Activated CD8-positive, alpha-beta T cell treated with anti-CD3 and anti-CD28 coated beads, Interleukin-2, amount 10 ng/mL, durations not matched to agents 7 days and 5 days (primary cell): ENCODE measurements at places on chromosomes 5 and 9.

GRCh38 chr5:16531063-16531648, 65.6 kb upstream of the ZNF622 start:
- no peak for DNase-seq

- no peak for DNase-seq
Measured at GRCh38 chr5:153515301-153515700, 24.8 kb downstream of the GRIA1 start.

DNA sequence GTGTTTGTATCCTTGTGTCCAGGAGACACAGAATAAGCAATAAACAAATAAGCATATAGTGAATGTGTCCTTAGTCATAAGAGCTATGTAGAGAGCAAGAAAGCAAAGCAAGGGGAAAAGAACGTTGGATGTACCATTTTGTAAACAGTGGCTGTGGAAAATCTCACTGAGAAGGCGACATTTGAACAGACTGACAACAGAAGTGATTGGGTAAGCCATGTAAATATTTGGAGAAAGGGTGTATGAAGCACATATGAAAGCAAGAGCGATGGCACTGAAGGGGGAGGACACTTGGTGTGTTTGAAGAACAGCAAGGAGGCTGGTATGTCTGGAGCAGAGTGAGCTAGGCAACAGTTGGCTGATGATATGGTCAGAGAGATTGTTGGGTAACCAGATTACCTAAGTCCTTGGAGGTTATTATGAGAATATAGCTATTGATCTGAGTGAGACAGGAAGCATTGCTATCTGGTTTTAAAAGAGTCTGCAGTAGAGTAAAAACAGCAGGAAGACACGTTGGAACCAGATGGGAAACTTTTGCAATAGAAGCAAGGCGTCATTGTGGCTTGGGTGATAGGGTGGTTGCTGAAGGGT, 115.5 kb upstream of the IL7R start:
- no peak for DNase-seq

DNA sequence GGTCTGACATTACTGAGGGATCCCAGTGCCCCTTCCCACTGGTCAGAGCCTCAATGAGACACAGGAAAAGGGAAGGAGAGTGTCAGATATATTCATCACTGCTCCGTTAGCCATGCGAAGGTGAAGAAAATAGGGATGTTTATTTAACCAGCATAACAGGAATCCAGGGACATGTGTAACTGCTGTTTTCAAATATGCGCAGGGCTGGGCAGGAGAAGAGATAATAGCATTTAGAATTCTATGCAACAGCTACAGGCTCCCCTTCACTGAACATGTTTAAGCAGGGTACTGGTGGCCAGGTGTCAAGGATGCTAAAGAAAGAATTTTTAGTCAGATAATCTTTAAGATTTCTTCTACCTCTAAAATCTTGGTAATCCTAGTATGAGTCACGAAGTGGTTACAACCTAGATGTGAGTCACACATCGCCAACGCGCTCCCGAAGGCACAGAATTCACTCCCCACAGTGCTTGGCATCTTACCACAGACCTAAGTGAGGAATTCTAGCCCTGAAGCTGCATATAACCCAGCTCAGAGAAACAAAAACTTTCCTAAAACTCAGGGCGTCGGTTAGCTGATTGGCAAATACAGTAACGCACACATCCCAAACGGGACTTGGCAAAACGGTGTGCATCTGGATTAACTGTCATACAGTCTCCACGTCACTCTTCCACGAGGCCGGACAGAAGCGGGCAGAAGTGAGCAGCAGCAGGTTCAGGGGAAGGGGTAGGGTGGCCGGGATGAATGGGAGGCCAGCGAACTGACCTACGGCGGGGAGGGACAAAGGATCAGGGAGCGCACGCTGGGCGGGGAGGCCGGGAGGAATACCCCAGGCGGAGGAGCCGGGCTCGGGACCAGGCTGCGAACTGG, 1.1 kb downstream of the CTNNAL1 start:
- peak; percentile 39 for DNase-seq

- DNase-seq = no peak
Measured at GRCh38 chr9:22481566-22481965, 34.9 kb downstream of the DMRTA1 start.

DNA sequence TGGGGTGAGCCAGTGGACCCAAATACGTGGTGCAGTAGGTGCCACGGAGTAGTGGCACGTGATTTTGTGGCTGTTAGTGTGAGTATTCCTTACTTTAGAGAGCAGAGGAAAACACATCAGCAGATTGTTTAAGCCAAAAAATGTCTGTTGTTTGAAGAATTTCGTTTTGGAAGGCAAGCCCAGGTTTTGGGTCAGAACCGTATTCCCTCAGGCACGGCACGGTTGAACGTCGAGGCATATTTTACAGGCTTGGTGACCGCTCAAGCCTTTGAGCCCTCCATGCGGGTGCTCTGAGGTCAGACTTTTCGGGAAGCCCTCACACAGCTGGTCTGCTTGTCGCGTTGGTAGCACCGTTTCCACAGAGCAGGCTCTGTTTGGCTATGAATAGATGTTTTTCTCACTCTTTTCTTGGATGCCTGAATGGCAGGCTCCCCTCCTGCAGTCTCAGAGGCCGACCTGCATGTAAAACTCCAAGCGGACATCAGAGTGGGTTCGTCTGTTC, 27.2 kb downstream of the NEK6 start:
- no peak for DNase-seq

DNA sequence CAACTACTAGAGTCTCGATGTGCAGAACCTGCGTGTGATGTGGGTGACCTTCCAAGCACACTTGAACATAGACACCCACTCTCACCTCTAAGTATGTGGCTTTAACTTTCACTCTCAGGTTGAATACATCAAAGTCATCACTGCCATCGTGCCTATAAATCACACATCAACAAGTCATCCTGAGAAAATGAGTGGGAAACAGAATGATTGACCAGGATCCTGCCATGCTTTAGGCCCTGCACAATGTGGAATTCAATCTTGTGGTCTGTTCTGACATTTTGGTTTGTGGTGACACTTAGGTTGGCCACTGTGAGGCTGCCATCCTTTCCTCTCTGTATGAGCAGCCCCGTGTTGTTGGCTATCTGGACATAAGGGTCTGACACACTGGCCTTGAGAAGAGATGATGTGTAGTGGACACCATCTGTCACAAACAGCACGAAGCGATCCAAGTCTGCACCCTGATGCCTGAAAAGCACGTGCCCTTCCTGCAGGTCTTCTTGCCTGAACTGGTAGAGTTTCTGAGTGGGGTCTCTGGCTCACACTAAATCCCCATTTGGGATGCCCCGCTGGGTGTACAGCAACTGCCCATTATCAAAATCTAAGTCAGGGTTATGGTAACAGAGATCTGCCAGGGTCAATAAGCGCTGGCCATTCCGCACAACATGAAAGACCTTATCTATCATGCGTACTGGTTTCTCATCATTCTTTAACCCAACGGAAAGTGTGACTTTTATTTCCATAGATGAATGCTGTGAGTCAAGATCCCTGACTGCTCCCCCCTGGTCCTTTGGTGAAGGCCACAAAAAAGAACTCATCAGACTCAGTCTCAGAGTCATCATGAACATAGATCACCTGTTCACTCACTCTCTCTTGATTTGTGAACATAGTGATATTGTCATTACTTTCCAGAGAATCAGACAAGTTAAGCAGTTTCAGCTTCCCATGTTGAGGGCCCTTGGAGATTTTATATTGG, 116.6 kb downstream of the ESM1 start:
- DNase-seq = no peak

DNA sequence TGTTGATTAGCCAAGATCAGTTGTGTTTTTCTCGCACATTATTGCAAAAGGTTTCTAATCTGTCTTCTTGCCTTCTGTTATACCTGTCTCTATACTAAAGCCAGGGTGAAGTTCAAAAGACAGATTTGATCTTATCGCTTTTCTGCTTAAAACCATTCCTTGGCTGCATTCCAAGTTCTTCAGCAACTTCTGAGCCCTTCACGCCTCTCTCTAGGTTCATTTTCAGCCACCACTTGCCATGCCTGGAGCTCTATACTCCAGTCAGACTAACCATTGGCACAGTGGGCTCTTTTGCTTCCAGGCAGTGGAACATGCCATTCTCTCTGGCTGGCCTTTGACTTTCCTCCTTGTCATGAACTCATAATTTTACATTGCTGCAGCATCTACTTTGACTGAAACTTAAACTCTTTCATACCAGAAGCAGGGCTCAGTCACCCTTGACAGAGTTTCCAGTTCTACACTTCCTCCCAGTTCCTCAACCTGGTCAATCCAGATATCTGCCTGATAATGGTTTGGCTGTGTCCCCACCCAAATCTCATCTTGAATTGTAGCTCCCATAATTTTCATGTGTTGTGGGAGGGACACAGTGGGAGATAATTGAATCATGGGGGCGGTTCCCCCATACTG, 114.4 kb downstream of the SLC12A2 start:
- DNase-seq = no peak

DNA sequence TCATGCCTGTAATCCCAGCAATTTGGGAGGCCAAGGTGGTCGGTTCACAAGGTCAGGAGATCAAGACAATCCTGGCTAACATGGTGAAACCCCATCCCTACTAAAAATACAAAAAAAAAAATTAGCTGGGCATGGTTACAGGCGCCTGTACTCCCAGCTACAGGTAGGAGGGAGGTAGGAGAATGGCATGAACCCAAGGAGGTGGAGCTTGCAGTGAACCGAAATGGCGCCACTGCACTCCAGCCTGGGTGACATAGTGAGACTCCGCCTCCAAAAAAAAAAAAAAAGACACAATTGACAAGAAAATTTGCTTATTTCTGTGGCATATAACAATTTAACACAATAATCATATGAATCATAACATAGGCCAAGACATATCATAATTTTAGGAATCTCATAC, 35.3 kb upstream of the ZNF131 start:
- DNase-seq = no peak

DNA sequence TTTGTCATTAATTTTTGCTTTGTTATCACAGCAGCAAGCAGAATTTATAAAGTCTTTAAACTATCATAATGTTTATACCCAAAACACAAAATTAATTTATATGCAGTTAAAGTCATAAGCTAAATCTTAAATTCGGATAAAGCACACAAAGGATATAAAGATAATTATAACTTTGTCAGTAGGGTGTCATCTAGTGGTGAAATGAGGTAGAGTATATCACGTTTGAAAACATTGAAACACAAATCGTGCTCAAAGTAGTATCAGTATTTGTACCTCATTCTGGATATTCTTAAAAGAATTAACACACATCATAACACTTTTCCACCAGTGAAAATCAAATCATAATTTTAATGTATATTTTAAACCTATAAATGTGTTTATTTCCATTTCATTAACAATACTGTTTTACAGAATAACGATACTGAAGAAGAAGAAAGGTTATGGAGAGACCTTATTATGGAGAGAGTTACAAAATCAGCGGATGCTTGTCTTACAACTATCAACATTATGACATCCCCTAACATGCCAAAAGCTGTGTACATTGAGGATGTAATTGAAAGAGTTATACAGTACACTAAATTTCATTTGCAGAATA, 129.5 kb downstream of the NIPBL start:
- DNase-seq = no peak

- DNase-seq = no peak
Measured at GRCh38 chr9:23005156-23005555, 558.5 kb downstream of the DMRTA1 start.

DNA sequence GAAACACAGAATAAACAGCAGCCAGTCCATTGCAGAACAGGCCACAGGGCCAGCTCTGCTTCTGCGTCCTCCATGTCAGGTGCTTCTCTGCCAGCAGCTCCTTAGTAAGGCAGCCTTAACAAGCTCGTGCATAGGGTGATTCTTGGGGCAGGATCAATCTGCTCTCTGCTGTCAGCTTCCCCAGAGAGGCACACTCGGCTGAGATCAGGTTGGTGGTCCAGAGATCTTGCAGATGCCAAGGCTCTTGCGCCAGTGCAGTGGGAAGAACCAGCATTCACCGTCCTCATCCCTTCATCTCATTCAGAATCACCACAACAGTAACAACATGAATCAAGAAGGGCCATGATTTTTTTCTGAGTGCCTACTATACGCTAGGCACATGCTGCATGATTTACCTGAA, 49.0 kb upstream of the ALDH1B1 start:
- no peak for DNase-seq

- DNase-seq = no peak
Measured at GRCh38 chr9:72888067-72888466, 64.8 kb downstream of the ALDH1A1 start.

DNA sequence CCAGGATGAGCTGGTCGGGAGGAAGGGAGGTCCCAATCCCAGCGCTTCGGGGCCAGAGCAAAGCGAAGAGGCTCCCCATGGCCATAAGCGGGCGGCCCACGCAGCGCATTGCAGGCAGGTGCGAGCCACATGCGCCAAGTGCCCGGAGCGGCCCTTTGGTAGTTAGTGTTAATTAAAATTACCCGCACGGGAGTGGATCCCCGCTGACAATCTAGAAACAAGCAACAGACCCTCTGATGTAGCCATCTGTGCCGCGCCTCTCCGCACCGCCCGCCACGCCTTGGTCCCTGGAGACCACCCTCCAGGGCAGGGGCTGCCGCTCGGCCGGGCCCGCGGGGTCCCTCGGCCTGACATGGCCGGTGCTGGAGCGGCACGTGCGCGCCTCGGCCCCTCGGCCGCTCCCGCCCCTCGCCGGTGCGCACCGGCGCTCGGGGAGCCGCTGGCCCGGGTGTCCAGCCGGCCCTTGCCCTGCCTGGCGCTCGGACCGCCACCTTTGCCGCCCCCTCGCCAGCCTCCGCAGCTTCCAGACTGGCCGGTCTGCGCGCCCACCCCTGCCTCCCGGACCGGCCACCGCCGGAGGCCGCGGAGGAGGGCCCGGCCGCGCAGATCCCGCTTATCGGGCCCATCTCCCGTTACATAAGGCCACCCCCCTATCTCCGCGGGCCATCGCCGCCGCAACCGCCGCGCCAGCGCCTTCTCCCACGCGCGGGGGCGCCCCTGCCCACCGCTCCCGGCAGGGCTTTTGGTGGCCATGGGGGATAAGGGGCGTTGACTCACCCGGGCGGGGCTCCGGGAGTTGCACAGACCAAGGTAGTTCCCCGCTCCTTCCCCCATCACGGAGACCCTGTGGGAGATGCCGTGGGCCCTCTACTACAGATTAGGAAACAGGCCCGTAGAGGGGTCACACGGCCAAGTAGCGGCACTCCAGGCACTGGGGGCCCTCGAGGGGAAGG, 1.9 kb upstream of the IL13 start:
- peak; percentile 44 for DNase-seq

DNA sequence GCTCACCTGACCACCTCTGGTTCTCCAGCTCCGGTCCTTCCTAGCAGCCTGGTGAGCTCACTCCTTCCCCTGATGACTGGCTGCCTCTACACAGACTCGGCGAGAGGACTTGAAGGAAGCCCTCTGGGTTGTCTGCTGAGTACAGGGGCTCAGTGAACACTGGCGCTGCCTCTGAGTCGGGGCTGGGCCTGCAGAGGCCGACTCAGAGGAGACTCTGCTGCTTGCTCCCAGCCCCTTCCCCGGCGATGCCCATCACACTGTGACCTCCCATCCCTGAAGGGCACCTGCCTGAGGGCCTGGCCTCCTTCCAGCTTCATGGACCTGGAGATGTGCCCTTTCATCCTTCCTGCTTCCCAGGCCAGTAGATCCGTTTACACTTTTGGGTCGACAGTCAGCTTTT, 22.0 kb downstream of the CRB2 start:
- DNase-seq = no peak
